ENCODE measurements at places on chromosomes 1 and 21.

DNA sequence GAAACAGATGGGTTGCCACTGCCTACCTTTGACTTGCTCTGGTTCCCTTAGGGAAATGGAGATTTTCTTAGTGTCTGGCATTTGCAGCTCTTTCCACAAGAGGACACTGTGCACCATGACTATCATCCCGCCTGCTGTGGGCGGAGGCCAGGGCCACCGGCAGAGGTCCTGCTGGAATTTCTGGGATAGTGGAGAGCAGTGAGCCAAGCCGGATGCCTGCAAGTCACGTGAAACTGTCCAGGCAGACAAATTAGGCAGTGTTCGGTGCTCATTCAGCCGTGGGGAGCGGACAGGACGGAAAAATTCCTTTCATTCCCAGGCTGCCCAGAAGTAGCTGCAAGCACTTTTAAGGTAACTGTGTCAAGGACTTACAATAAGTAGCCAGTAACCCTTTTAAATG, 43.4 kb downstream of the IGSF5 start:
- peak; percentile 44 for DNase-seq

- no peak for DNase-seq
These were observed 633.2 kb upstream of the NEGR1 start for GRCh38 chr1:72915581-72915980.

GRCh38 chr1:169527451-169528214, 41.9 kb upstream of the SLC19A2 start:
- no peak for DNase-seq

DNA sequence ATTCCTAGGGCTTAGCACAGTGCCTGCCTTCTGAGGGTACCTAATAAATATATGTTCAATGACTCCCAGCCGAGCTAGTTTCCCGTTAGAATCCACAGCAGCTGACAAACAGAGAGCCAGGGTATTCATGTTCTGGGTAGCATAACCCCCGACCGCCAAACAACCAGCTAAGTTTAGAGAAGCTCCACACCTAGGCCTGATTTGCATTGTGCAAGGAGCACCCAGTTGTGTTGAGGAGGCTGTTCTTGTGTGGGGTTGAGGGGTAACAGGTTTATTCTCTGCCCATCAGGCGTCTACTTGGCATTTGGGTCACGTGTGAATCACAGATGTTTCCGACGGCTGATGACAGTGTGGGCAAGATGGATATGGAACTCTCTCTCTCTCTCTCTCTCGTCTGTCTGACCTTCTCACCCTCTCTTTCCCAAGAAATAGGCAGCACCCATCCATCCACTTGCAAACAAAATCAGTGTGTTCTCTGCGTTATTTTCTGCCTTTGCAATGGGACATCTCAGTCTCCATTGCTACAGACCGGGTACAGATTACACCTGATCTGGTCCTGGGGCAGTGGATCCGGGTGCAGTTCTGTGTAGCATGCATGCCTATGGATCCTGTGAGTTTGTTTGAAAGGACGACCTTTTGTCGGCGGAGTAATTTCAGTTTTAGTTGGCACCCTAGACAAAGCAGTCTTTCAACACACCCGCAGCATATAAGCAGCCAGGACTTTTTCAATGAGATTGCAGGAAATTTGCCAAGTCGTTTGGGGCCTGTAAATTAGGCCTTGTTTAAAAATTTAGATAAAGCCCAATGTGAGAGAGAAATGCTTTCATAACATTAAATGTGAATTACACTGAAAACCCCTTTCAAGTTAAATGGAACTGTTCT, 29.4 kb downstream of the KAZN start:
- no peak for DNase-seq

DNA sequence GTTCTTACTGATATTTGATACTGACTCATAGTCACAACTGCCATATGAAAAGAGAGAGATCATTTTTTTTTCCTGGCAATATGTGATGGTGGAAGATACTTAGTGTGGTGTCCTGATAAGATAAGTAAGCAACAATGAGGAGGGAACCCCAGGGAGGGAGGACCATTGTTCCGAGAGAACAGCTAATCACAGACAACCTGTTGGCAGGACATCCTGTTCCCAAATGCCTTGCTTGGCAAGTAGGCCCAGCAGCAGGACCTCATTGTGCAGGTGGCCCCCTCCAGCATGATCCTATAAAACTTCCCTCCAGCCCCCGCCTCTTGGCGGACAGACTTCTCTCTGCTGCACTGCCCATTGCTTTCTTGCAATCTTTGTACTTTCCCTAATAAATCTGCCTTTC, 329.4 kb upstream of the CHRM3 start:
- no peak for DNase-seq

DNA sequence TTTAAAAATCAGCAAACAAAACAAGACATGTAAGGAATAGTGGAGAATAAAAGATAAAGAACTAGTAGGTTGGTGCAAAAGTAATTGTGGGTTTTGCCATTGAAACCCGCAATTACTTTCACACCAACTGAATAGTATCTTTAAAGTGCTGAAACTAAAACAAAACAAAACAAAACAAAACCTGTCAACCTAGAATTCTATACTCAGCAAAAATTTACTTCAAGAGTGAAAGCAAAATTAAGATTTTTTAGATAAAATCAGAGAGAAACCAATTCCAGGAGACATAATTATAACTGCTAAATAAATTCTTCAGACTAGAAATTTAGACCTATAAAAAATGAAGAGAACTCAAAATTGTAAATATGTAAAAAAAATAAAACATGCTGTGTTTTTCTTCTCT, 114.0 kb upstream of the TSPAN2 start:
- DNase-seq = no peak

- no peak for DNase-seq
These were observed 723.8 kb downstream of the MATN1 start for GRCh38 chr1:29999595-29999994.

- no peak for DNase-seq
These were observed 133.4 kb upstream of the MAP1LC3C start for GRCh38 chr1:242132121-242132817.

GRCh38 chr1:40120128-40120527, 23.1 kb upstream of the PPT1 start:
- DNase-seq = no peak

DNA sequence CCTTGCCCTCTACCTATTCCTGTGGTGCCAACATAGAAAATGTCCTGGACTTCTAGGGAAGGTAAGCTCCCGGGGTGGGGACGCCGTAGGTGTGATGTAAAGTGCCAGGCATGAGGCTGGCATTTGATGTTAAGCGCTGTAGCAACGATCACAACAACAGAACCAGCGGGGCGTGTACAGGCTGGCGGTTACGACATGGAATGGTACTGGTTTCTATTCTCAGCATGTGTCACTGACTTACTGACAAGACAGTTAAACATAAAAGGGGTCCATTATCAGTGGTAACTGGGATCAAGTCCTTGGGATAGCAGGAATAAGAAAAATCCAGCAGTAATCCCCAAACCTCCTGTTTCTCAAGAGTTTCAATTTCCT, 58.9 kb downstream of the TGFBR3 start:
- DNase-seq = no peak

DNA sequence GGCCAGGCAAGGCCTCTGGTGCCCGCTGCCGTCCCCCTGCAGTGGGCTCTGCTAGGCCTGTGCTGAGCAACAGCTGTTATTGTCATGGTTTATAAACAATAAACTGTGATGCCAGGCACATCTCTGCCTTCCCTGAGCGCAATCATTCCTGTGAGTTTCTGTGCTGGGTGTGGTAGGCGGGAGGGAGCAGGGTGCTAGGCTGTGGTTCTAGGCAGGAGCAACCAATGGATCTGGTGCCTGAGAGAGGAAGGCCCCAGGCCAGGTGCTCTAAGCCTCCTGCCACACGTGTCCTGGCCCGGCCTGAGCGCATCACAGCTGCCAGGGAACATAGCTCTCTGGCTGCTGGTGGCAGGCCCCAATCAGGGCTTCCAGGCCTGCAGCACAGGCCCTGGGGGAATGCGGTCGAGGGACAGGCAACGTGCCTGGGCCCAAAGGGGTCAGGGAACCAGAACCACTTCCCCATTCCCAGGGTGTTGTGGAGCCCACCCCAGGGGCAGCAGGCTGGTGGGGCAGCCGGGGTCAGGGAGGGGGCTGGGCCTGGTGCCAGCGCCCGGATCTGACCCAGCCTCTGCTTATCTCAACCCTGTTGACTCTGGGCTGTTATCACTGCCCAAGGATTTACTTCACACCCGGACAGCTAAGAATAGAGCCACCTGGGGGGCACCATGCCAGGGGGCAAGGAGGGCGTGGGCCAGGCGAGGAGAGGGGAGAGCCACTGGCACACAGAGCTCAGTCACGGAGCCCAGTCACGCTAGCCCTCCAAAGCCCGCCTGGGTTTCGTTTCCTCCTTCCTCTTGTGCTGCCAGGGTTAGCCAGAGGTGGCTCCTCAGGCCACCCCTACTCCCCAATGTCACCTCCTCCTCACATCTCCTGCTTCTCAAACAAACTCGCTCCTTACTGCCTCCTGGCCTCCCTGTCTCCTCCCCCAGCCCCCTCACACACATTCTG, 11.5 kb downstream of the TRIM46 start:
- no peak for DNase-seq

- no peak for DNase-seq
These were observed 413.8 kb upstream of the NFIA start for GRCh38 chr1:60668585-60668984.

GRCh38 chr1:37439349-37439995, 34.9 kb upstream of the ZC3H12A start:
- DNase-seq = no peak

DNA sequence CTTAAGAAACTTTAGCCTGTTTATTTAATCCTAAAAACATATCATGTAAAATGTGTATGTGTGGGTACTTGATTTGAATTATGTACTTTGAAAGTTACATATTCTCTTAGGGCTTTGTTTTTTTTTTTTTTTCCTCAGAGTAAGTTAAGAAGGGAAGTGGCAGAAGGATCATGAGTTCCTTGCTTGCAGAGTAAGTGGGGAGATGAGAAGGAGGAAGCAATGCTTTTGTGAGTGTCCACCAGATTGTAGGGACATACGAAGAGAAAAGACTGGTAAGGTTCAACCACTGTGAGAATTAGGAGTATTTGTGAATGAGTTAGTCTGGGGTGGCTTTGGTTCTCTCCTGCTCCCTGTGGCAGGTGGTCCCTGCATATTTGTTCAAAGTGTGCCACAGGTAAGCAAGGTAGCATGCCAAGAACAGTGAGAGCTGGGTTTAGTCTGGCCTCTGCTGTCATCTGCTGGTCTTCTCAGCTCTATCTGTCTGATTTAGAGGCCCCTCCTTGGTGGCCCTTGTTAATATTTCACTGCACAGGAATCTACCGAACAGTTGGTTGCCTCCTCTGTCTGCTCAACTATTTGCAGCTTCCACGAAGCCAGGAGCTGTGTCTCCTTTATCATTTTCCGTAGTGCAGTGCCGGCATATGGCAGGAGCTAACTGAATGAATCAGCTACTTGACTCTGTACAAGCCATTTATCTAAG, 9.5 kb downstream of the DNM3 start:
- no peak for DNase-seq

GRCh38 chr1:8506995-8507615, 189.2 kb downstream of the SLC45A1 start:
- DNase-seq = no peak

GRCh38 chr1:100383743-100384405, 31.6 kb downstream of the CDC14A start:
- DNase-seq = no peak

DNA sequence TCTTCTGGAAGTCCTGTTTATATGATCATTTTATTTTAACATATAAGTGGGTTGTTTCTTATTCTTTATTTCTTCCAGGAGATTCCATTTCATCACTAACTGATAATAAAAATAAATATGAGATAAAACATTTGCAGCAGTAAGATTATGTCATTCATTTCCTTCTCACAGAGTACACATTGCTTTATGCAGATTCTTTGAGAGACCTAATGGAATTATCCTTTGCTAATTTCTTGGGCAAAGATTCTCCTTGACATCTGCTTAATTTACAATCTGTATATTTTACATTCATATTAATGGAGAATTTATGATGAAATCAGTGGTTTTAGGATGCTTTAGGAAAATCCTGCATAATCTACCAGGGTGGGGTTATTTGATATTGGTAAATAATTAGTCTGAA, 60.6 kb downstream of the PTBP2 start:
- DNase-seq = no peak

GRCh38 chr1:219387211-219387610, 213.5 kb downstream of the LYPLAL1 start:
- no peak for DNase-seq

DNA sequence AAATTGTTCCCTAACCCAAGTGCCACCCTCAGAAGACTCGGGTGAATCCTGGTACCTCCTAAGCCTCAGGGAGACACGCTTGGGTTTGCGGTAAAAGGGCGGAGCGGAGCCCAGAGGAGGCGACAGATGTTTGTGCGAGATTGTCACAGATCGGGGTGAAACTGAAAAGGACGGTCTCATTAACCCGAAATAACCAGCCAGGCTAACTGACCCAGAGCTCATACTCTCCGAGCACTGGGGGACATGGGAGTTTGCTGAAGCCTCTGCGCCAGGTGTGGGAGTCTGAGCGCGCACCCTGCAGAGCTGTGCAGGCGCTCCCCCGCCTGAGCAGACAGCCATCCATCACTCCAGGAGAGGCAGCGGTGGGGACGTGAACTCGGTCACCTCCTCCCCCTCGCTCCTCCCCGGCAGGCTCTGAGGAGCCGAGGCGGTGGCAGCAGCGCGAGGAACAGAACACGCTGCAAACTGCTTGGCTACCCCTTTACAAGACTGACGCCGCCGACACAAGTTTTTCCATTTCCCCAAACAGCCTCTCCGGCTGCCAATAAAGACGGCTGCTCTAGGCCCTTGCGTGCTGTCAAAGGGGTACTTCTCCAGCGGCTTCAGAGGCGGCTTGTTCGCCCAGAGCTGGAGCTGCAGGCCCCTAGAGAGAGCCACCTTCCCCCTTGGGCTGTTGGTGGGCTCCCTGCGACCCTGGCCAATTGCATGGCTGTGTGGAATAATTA, 43.5 kb downstream of the RRAGC start:
- no peak for DNase-seq

DNA sequence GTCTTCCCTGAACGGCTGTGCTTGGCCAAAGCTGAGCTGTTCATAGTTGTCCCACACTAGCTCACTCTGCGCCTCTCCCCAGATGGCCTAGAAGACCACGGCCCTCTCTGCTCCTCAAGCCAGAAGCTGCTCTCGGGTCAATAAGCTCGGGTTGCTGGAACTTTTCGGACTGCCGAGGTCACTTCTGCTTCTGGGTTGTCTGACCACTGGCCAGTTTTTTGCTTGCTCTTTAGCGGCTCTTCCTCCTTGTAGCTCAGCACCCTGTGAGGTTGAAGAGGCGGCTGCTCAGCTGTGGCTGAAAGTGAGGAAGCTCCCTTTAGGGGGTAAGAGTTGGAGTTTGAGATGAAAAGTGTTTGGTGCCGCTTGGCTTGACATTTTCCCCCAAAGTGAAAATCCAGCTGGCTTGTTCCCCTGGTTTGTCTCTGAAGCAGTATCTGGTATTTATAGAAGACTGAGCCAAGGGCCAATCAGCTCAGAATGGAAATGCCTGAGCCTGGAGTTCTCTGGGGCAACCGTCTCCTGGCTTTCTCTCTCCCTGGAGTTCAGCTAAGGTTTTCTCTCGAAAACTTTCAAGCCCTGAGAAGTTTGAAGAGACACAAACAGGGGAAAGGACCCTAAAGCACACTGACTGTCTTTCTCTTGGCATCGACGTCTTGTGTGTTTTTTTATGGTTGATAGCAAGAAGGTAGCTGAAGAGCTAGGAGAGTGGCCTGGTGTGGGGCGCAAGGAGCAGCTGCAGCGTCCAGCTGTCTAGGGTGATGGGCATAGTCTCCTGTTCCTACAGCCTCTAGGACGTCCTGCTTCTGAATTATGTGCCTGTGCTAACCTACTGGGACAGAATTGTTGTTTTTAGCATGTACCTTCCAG, 72.0 kb downstream of the SYT6 start:
- DNase-seq = no peak
